ENCODE measurements at places on chromosomes 12 and 14.

DNA sequence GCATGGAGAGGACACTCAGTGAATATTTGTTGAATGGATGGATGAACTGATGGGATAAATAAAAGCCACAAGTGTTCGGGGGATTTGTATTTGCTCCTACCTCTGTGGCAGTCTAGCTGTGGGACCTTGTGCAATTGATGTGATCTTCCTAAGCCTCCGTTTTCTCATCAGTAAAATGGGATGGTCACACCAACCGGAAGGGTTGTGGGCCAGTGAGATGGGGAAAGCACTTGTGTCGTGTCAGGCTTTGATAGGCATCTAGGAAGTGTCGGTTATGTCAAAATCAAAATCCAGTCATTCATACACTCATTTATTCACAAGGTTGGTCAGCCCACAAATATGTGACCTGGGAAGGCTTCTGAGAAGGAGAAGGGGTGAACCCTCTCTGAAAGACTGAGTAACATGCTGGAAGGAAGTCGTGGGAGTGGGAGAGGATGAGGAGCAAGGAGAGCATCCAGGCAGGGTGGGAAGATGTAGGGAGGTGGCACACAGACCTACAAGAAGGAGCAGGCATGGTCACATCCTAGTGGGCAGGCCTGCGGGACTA lies 7.8 kb upstream of the SERPINA9 start:
- DNase-seq: no peak

DNA sequence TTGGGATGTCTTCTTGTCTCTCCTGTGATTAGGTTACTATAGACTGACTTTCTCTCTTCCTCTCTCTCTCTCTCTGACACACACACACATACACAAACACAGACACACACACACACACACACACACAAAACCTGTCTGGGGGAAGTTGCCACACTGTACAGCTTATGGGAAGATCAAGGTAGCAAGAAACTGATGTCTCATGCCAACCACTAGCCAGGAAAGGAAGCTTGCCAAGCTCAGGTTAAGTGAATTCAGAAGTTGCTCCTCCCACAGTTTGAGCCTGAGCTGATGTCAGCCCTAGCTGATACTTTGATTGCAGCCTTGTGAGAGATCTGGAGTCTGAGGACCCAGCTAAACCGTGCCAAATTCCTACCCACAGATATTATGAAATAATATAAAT lies 67.1 kb downstream of the PPFIA2 start:
- DNase-seq: no peak

DNA sequence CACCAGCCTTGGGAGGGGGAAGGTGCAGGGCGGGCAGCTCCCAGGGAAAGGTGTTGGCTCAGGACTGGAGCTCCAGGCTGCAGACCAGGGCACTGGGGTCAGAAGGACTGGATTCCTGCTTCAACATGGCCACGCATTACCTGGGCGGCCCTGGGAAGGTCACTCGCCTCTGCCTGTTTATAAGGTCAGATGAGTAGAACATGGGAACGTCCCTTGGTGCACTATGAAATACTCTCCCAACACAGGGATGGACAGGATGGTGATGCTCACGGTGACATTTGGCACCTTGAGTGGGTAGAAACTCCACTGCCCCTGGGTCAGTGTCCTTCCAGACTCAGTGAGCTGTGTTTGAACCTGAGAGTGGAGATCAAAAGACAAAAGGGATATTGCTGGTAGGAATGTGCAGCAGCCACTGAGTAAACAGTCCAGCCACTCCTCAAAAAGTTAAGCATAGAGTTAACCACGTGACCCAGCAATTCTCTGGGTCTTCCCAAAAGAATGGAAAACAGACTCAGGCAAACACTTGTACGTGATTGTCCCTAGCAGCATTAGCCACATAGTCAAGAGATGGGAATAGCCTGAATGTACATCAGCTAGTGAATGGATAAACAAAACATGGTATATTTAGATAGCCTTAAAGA lies 9.1 kb upstream of the BDKRB2 start:
- DNase-seq: no peak

DNA sequence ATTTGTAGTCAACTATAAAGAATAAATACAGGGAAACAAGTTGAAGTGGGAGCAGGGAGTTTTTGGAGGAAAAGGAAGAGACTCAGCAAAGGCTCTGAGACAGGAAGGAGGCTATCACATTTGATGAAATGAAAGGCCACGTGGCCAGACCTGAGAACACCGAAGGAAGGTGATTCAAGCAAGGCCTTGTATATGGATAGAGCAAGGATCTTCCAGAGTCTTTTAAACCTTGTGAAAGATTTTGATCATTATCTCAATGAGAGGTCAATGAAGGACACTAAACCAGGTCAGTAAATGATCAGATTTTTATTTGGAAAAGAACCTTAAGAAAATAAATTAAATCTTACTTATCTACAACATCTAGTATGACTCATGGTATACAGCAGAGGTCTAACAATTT lies 523.5 kb downstream of the SLC16A7 start:
- DNase-seq: no peak

DNA sequence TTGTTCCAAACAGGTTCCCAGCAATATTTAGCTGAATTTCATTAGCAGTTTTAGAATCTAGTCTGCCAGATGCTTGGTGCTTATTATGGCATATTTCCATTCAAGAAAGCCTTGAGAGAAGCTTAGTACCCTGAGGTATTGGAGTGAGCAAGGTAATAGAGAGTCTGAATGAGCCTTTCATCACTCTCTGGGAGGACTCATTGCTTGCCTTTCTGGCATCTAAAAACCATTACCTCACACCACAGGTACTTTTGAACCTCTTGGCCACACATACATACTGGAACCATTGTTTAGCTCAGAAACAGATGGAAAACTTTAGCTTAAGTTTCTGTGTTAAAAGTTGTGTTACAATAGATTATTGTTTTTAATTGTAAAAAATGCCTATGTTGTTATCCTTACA lies 27.4 kb upstream of the KCNH3 start:
- DNase-seq: no peak

DNA sequence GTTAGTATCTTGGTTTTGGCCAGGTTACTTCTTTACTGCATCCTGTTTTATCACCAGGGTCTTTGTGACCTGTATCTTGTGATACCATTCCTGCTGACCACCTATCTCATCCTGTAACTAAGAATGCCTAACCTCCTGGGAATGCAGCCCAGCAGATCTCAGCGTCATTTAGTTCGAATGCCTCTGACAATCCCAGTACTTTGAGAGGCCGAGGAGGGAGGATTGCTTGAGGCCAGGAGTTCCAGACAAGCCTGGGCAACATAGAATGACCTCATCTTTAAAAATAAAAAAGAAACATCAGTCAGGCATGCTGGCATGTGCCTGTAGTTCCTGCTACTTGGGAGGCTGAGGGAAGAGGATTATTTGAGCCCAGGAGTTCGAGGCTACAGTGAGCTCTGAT lies 206.5 kb downstream of the SUDS3 start:
- DNase-seq: no peak

DNA sequence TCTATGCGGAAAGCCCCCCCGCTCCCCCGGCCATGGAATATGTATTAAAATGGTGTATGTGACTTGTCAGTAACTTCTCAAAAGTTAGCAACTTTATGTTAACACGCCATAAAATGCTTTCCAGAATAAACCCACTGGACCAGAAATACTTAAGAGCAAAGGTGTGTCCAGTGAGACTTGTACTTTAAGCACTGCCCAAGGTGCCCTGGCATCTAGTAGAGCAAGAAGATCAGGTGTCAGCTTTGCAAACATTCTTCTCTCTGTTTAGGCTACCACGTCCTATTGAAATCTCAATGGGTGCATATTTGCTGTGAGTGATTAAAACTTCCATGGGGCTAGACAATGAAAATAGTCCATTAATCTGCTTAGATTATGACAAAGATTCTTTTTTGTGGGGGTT lies 201.2 kb downstream of the ESR2 start:
- no peak for DNase-seq

GRCh38 chr12:65694130-65694529 lies 130.2 kb upstream of the HMGA2 start:
- DNase-seq: no peak

GRCh38 chr14:36900846-36901245 lies 239.2 kb downstream of the PAX9 start:
- no peak for DNase-seq

DNA sequence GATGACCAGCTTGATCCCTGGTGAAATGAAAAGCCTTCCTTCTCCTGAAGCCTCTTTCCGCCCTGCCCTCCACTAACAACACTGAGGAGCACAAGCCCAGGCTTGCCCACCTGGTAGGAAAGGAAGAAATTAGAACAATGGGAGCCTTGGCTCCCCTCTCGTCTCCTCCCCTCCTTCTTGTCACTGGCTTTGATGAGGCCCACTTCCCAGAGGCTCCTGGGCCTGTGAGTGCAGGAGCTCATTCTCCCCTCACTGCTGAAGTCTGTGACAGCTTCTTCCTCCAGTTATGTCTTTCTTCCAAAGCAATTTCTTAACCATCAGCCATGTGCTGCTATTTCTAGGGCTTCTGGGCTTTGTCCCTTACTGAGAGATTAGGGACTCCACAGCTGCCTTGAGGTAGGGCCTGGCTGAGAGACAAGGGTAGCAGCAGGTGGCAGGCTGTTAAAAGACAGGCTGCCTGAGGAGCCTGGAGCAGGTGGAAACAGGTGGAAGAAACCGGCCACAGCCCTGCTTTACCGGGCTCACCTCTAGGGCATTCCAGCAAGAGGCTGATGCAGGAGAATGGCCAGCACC lies 53.6 kb upstream of the SRSF5 start:
- DNase-seq: no peak

GRCh38 chr14:22280497-22281316 lies 308.3 kb downstream of the DAD1 start:
- no peak for DNase-seq

GRCh38 chr12:4817880-4818279 lies 91.8 kb upstream of the KCNA1 start:
- DNase-seq: no peak

- DNase-seq: no peak
Observed at GRCh38 chr12:2149091-2149490, 96.3 kb downstream of the CACNA1C start.

DNA sequence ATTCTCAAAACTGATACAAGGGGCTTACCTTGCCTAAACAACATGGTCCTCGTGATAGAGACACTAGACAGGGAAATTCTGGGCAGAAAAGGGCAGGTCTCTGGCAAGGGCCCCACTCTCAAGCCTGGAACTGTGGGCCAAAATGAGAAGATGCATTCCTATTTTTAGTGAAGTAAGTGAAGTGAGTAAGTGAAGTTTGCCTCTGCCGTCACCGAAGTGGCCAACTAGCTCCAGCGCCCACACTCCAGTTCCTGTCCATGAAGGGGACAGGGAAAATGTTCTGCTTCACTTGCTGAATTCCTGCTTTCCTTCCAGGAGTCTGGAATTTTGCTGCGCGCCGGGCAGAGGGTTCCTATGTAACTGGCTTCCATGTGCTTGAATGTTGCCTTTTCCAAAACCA lies 1035.6 kb upstream of the TMEM132C start:
- no peak for DNase-seq

- no peak for DNase-seq
Observed at GRCh38 chr12:88638966-88639760, 58.9 kb upstream of the KITLG start.

DNA sequence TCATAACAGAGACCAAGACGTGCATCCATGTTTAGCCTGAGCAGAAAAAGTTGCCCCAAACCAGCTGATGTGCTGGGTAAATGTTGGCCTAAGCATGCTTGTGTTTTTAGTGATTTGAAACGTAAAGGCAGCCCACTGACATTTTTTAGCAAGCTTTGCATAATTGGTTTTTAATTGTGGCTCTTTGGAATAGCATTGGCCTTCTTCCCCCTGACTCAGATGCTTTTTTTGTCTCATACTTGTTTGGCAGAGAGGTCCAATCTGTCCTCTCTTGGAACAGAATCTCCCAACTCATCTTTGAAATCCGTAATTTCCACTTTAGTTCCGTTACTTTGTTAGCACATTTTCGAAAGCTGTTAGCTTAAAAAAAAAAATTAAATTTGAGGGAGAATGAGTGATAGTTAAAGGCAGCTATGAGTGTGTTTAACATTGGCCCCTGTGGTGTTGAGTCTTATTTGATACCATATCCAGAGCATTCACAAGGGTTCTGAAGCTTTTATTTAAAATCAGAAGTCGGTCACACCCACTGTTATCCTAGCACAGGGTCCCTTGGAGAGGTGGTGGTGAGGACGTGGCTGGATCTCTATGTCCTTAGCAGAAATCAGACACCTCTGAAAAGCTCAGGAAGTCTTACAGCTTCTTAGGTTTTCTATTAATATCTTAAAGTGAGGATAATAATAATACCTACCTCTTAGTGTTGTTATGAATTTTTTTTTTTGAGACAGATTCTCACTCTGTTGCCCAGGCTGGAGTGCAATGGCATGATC lies 15.6 kb downstream of the JDP2 start:
- no peak for DNase-seq

DNA sequence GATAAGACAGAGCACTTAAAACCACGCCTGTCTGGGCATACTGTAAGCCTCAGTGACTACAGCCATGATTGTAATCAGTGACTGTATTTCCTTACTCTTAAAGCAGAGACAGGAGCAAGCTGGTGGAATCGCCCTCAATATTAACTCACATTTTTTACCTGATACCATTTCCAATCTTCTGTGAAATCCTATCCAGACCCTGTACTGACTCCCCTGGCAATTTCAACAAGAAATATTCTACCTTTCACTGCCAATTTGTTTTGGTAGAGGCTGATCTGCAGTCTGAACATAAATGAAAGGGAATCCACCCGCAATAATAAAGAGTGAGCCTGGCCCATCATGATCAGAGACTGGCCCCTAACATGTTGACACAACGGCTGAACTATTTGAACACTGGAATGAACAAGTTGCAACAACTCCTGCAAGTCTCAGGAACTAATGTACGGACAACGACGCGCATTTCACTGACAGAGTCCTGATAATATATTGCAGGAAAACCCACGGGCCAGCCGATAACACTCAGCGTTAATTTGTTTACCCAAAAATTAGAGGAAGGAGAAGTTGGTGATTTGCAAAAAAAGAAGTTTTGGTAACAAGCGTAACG lies 195.5 kb upstream of the BTG1 start:
- no peak for DNase-seq

DNA sequence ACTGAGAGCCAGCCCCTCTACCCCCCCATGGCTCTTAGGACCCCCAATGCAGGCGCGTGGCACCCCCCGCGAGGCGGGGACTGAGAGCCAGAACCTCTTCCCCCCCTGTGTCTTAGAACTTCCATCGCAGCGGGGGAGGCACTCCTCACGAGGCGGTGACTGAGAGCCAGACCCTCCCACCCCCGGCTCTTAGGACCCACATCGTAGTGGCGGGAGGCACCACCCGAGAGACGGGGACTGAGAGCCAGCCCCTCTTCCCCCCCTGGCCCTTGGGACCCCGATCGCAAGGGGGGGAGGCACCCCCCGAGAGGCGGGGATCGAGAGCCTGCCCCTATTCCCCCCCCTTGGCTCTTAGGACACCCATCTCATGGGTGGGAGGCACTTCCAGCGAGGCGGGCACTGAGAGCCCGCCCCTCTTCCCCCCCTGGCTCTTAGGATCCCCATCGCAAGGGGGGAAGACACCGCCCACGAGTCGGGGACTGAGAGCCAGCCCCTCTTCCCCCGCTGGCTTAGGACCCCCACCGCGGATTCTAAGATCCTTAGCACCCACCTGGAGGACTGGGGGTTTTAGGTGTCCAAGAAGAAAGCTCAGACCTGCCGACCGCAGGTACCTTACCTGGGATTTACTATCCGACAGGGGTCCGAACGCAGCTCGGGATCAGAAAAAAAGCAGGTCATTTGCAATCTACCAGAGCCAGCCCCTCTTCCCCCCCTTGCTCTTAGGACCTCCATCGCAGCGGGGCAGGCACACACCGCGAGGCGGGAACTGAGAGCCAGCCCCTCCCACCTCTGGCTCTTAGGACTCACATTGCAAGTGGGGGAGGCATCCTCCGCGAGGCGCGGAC lies 44.9 kb downstream of the DDX11 start:
- DNase-seq: no peak

Measured in activated CD4-positive, alpha-beta T cell treated with anti-CD3 and anti-CD28 coated beads, Interleukin-2, Interleukin-4, amounts not matched to agents 100 ng/mL and 50 ng/mL, durations not matched to agents 16 hours and 8 hours (primary cell).